ENCODE measurements at places on chromosomes 5 and 9. TPM values are rescaled to one million over a fixed set of nuclear protein-coding genes. Genes with fewer than 3 reads are reported as not detected.

PDE8B gene
- total RNA-seq = 0.03 TPM

NFIB gene
- total RNA-seq = 5.0 TPM

TSTD2 gene
- 13.0 TPM for total RNA-seq

MAMDC2 gene
- 5.4 TPM for total RNA-seq

TRPM3 gene
- total RNA-seq = 2.0 TPM

GRAMD2B gene
- 7.1 TPM for total RNA-seq

GAPT gene
- total RNA-seq = not detected

FRRS1L gene
- 0.18 TPM for total RNA-seq

NEUROG1 gene
- not detected for total RNA-seq

GRCh38 chr9:4080921-4081895 lies 218.7 kb downstream of the GLIS3 start:
- peak; percentile 10 for DNase-seq

DNA sequence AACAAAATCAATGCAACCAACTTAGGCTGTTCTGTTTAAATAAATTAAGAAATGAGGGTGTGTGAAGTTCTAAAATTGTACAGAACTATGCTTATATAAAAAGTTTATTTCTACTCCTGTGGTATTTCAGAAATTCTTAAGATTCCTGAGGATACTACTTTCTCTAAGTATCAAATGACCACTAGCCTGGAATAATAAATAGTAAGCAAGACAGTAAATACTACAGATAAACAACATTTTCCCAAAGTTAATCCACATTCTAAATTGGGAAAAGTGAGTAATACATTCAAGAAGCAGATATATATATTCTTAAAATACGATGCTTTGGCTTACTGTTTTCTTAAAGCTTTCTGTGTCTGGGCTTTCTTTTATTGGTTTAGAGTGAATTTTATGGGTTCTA lies 29.5 kb downstream of the CCNH start:
- DNase-seq = no peak

DNA sequence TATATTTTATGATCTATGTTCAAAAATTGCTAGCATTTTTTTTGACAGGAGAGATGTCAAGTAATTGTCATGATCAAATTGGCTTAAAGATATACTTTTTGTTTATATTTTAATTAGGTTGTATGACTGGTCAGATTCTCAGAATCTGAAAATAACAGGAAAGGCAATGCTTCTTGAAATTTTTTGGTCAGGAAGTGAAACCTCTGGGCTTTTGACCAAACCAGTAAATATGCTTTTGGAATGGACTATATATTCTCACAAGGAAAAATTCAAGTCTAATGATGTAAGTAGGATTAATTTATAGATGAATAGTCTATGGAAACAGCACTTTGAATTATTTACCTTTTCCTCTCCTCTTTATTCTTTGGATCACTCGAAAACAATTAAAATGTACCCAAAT lies 52.3 kb downstream of the SLF1 start:
- DNase-seq = no peak

DNA sequence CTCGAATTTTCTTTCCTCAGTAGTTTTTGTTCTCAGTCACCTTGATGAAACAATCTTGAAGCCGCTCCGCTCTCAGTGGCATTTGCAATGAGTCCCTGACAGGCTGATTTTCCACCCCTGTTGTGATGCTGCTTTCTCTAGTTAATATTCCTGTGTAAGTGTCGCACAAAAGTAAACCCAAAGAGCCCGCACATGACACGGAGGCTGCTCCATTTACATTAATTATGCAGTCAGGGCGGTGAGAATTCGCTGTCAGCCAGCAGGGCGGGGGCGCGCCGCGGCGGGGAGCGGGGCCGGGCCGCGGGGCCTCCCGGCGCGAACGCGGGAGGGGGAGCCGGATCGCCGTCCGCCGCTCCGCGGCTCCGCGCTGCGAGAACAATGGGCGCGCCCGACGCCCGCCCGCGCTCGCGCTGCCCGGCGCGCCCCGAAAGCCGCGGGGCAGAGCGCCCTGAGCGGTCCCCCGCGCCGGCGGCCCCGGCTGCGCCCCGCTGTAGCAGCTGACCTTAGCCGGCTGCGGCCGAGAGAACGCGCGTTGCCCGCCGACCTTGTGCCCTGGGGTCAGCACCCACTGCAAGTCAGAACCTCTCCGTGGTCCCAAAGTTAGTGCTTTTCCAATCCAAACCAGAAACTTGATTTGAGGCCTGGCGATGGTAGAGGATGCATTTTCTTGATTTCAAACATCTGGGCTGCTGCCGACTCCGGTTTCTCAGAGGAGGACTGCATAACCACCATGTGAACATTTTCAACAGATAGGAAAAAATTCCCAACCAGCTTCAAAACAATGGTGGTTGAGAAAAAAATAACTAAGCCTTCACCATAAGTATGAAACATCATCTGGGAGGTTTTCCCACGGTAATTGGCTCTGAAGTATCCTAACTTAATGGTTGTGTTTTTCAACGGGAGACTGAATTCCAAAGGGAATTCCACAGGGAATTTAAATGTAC lies 142.6 kb downstream of the PBX3 start:
- DNase-seq = peak; percentile 81

- DNase-seq = no peak
Observed at GRCh38 chr9:4769321-4770080, 23.2 kb upstream of the RCL1 start.

DNA sequence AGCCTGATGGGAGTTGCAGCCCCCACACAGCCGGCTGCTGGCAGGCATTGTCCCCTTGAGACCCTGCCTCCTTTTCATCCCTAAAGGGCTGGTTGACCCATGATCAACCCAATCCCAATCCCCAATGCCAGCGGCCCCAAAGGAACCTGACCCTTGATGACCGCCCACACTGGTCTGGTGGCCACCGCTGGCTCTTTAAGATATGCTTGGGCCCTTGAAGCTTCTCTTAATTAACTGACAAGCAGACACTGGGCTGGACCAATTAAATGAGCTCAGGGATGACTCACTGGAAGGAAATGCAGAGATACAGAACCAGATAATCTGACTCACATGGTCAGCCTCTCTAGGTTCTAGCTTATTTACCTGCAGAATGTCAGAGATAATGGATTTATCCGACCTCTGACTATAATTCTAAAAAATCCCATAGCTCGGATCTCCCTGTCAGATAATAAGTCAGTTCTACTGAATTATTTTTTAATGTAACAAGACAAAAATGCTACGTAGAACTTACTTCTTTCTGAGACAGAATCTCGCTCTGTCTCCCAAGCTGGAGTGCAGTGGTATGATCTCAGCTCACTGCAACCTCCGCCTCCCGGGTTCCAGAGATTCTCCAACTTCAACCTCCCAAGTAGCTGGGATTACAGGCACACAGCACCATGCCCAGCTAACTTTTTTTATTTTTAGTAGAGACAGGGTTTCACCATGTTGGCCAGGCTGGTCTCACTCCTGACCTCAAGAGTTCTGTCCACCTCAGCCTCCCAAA lies 11.1 kb upstream of the MLANA start:
- DNase-seq = no peak

GRCh38 chr9:2413160-2413805 lies 208.3 kb upstream of the VLDLR start:
- no peak for DNase-seq

DNA sequence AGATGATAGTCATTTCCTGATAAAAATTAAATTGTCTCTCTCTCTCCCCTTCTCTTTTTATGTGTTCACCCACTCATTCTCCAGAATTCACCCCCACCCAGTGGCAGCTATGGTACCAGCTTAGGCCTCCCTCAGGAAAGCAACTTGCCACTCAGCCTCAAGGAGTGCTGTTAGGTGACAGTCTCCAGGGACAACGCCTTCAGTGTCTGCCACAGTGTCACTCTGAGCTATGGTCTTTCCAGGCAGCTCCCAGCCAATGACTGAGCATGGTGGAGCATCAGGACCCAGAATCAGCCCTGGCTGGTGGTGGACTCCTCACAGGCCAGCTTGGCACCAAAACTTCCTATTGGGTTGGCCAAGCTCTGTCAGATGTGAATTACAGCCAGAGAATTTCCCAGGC lies 140.9 kb upstream of the PIK3R1 start:
- no peak for DNase-seq

GRCh38 chr9:130466537-130467217 lies 21.9 kb downstream of the ASS1 start:
- no peak for DNase-seq

DNA sequence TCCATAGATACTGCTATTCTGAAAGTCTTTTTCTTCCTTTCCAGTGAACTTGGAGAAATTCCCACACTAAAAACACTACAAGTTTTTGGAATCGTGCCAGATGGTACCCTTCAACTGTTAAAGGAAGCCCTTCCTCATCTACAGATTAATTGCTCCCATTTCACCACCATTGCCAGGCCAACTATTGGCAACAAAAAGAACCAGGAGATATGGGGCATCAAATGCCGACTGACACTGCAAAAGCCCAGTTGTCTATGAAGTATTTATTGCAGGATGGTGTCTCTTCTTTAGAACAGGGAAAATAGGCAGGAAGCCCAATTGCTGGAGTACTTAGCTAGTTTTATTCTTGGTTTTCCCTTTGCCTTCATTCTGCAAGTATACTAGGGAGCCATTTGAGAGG lies 29.9 kb downstream of the SKP2 start:
- DNase-seq = no peak

DNA sequence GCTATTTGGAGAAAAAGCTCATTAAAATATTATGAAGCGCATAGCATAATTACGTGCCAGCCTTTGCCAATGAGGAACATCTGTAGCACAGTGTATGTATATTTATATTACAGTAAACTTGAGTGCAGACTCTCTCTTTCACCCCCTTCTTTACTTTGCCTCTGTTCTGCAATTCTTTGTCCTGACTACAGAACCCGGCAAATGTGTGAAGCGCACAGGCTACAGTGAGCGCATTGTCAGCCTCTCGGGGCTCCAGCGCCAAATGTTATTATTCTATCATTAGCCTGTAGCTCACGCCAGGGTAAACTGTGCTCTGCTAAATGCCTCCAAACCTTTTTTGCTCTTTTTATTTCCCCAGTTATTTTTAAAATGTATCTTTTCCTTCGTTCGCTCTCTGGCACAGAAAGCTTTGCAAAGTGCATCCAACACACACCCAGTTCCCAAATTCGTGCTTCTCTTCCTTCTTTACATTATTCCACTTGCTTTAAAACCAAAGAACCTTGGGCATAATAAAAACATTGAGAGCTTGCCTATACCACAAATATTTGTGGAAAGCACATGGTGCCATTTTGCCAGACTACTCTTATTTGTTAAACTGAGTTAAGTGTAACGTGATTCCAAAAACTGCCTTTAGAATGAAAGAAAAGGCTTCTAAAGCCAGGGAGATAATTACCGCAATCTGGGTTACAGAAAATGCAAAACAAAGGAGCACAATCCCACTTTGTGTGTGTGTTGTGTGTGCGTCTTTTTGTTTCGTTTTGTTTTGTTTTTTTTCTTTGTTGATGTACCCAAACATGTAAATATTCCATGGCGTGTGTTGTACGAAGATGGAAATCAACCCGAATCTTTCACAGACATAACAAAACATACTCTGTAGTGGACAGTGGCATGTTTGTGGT lies 164.1 kb upstream of the MPDZ start:
- no peak for DNase-seq

GRCh38 chr9:101585740-101586139 lies 9.0 kb downstream of the PPP3R2 start:
- no peak for DNase-seq

- no peak for DNase-seq
Observed at GRCh38 chr5:61280205-61280604, 51.9 kb upstream of the ZSWIM6 start.

DNA sequence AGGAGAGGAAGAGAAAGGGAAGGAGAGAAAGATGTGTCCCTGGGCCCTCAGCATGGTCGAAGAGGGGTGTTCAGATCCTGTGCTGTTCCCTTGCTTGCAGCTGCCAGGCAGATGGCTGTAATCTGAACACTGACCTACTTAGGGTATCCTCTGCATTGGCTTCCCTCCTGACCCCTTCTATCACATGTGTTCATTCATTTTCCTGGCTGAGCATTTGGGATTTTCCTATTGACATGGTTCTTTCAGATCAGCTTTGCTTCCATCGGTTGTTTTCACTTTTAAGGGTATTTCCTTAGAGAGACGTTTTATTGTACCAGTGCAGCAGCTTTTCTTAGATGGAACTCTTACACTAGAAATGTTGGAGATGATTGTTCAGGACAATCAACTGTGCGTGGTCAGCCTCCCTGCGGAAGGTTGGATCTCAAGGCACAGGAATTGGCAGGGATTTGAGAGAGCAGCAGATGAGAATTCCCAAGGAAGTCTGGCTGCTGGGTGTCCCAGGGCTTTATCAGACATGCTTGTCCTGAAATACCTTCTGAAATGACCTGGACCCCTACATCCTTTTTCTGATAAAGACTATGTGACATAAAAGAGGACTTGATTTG lies 26.0 kb downstream of the ACTBL2 start:
- DNase-seq = no peak

- no peak for DNase-seq
Observed at GRCh38 chr9:90449213-90449925, 193.3 kb downstream of the DIRAS2 start.

GRCh38 chr5:35884191-35884769 lies 27.6 kb downstream of the IL7R start:
- no peak for DNase-seq

DNA sequence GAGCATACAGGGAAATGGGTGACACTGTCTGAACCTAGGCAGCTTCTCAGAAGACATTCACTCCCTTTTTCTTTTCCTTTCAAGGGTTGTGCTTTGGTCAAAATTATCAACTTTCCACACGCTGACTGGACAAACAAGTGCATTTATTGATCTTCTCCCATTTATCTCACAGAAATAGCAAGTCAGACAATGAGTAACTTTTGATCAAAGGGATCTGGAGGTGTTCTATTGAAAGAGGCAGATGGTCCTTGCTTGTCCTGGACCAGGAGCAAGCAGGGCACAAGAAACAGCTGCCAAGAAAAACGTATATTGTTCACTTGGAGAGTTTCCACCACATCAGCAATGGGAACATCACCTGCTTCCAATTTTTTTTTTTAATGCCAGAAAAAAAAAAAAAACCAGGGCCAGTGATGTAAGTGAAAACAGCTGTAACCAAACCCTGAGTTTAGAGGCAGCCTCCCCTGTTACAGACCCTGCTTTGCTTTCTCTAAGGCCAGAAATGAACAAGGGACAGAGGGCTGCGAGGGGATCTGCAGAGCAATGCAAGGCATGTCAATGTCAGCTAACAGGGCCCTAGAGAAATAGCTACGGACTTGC lies 79.8 kb downstream of the NIPSNAP3B start:
- no peak for DNase-seq

- DNase-seq = no peak
Observed at GRCh38 chr5:175616083-175616482, 41.8 kb upstream of the HRH2 start.
